HS-27A (cell line): ENCODE measurements at places on chromosomes 16 and 17.

DNA sequence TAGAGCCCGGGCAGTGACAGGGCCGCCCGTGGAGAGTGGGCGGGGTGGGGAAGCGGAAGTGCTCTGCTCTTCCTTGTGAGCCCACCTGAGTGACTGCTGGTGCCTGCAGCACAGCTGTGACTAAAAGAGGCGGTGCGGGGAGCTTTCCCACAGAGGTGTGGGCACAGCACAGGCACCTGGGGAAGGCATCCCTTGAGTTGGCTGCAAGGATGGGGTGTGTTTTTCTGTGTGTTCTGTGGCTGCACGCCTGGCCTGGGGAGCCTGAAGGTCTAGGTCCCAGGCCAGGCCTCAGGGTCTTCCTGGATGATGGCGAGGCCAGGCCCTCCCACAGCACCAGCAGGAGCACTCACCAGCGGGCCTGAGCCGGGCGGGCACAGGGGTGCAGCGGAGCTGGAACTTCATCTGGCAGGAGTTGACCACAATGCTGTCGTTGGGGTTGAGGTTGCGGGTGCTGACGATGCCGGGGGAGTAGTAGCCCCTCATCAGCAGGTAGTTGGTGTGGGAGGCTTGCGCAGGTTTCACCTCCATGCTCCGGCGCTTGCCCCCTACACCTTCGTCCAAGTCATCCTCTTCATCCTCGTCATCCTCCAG is 67.1 kb downstream of the IL21R start:
- no peak for DNase-seq

DNA sequence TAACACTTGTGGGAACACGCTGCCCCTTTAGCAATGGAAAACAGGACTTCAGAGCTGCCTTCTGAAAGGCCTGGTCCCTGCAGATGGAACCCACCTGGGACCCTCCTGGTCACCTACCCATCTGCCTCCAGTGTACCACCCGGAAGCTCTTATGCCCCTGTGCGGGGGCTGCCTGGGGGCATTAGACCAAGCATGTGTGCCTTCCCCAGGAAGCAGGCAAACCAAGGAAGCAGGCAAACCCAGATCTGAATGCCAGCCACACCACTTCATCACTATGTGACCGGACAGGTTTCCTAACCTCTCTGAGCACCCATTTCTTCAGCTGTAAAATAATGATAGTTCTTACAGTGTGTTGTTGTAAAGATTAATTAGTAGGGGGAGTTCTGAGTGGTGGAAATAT is 20.8 kb upstream of the LRRC37A3 start:
- DNase-seq = no peak

GRCh38 chr17:2064520-2064971 is 9.6 kb downstream of the HIC1 start:
- DNase-seq = no peak

- no peak for DNase-seq
Measured at GRCh38 chr17:3543453-3543852, 14.2 kb downstream of the TRPV3 start.

DNA sequence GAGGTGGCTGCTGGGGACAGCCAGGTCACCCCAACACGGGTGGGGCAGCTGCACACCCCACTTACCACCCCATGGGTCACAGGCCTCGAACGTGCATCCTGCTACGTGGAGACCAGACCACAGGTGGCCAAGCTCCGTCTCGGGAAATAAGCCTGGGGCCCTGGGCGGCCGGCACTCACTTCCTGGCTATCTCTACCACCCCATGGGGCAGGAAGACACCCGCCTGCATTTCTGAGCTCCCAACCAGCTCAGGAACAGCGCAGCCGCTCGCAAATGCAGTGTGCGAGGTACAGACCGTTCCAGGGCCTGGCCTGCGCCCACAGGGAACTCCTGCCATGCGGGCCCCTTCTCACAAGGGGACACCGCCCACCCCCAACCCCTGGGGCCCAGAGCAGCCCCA is 4.9 kb upstream of the GNG13 start:
- no peak for DNase-seq

GRCh38 chr16:19696328-19696727 is 21.7 kb downstream of the KNOP1 start:
- DNase-seq = peak; percentile 30

- DNase-seq = no peak
Measured at GRCh38 chr16:20614186-20615141, 38.3 kb upstream of the ACSM2B start.

DNA sequence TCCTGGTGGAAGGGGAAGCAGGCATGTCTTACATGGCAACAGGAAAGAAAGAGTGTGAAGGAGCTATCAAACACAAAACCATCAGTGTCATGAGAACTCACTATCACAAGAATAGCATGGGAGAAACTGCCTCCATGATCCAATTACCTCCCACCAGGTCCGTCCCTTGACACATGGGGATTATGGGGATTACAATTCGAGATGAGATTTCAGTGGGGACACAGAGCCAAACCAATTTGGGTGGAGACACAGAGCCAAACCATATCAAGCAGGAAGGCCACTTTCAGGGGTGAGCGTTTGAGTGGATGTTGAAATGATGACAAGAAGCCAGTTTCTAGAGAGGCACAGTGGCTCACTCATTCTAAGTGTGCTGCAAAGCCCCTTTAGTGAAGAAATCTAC is 143.8 kb downstream of the CPPED1 start:
- no peak for DNase-seq

DNA sequence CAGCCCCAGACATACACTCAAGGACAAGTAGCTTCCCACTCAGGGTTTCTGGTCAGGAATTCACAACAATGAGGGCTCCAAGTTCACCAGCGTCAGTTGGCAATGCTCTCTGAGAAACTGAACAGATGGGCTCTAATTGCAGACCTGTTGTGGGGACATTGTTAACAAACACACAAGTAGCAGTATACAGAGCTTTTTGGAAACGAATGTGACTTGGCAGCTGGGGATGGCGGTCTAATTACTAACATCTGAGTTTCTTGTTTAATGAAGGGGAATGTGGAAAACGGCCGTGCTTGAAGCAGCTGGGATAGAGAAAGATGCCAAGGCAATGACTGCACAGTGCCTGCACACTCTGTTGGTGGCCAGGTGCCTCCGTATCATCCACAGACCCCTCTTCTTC is 316.1 kb upstream of the IRX3 start:
- no peak for DNase-seq

DNA sequence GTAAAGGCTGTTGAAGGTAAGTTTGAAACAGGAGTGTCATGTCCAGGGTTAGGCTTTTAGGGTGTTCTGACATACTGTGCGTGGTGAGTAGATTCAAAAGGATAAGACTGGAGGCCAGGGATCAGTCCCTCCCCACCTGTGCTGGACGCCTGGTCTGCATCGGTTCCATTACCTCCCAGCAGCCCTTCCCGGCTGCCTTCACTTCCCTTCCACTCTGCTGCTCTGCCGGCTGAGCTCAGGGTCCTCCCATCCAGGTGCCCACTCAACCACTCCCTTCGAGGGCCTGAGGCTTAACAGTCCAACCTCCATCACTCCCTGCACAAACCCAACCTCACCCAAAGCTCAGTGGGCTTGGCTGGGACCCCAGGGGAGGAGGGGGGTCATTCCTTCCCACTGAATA is 4.1 kb upstream of the SLC5A10 start:
- no peak for DNase-seq

GRCh38 chr17:17384291-17384615 is 81.1 kb downstream of the NT5M start:
- no peak for DNase-seq

DNA sequence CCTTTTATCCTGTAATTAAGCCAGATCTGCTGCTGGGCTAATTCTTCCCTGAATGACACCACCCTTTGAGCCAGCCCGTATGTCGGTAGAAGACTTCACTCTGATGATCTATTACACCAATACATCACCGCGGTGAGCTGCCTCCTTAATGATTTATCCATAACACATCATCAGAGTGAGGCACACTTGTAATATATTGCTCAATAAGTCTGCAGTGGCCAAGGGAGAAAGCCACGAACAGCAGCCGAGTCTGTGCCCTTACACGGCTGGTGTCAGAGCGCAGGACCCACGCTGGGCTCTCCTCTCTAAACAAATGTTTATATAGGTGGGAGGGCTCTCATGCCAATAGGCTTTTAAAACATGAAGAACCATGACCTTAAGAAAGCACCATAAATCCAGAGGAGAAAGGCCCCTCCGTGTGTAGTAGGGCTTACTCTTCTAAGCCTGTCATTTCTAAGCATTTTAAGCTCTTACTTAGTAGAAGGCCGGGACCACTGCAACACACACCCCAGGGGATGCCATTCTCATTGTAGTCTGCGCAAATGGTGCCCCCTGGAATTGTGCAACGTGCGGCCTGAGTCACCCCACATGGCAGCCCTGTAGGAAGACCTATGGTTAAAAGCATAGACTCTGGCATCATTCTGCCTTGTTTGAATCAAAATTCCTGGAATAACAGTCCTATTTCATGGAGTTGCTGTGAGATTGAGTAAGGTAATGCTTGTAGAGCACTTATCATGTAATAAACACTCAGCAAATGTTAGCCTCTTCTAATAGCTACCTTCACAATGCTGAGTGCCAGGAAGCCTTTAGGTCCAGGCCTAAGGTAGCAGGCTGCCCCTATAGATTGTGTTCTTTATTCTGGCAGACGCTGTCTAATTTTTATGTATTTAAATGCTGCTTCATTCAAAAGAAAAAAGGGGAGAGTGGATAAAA is 26.1 kb downstream of the MRPS23 start:
- DNase-seq = no peak

GRCh38 chr17:17356931-17357270 is 53.7 kb downstream of the NT5M start:
- no peak for DNase-seq

DNA sequence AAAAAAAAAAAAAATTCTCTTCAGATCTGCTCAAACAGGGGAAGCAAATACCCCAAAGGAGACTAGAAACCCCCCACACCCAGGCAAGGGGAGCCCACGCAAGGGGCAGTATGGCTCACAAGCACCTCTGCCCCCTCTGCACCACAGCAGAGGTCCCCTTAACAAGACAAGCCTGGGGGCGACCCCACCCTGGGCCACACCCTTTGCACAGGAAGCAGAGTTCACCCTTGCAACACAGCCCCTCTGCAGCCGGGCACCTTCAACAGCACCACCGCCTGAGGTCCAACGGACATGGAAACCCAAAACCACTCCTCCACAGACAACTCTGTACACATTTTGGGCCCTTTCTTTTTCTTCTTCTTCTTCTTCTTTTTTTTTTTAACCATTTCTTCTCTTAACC is 12.8 kb downstream of the AXIN1 start:
- DNase-seq = no peak

DNA sequence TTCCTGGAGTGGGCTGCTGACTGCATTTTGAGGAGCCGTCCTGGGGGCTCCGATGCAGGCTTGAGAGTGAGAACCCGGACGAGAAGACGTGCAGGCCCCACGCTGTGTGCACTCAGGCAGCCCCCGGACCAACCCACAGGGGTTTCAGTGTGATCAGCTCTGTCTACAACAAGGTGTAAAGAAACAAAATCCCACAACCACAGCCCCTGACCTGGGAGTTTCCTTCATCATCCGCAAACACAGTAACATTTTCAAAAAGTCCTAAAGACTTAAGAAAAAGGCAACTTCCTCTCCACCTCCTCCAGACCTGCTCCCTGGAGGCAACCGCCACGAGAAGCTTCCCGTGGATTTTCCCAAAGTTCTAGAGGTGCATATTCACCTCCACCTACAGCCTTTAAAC is 15.4 kb upstream of the MEAK7 start:
- DNase-seq = no peak

GRCh38 chr16:31485571-31485970 is 2.6 kb downstream of the SLC5A2 start:
- no peak for DNase-seq

DNA sequence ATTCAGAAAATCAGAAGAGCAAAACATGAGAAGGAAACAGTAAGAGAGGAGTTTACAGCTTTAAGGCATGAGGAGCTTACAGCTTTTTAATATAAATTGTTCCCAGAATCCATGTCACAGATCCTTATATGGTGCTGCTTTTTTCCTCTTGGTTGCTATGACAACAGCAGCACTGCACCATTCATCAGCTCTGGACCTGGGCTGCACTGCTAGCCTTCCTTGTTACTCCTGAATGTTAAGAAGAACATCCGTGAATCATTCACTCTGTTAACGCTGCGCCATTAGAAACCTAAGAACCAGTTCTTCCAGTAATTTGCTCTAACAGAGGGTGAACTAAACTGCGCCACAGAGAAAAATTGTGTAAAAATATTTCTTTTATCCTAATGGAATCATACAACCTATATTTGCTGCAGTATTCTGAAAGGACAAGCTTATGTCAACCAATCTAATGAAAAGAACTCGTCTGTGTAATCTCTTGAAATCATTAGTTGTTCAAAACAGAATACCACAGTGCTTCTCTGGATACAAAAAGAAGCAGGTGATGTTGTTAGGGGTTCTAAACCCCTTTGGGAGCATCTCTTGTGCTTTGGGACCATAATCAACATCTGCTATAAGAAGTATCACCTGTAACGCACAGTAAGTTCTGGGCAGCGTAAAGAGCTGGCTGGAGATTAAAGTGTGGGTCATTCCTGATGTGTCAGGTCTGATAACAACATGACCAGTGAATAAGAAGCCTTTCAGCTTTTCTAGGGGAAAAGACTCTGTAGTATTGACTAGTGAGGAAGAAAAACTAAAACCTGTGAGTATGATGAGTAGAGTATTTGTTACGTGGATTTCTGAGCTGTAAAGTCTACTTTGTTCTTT is 151.2 kb downstream of the TANC2 start:
- no peak for DNase-seq

- no peak for DNase-seq
Measured at GRCh38 chr17:65853816-65854215, 292.4 kb upstream of the AXIN2 start.

DNA sequence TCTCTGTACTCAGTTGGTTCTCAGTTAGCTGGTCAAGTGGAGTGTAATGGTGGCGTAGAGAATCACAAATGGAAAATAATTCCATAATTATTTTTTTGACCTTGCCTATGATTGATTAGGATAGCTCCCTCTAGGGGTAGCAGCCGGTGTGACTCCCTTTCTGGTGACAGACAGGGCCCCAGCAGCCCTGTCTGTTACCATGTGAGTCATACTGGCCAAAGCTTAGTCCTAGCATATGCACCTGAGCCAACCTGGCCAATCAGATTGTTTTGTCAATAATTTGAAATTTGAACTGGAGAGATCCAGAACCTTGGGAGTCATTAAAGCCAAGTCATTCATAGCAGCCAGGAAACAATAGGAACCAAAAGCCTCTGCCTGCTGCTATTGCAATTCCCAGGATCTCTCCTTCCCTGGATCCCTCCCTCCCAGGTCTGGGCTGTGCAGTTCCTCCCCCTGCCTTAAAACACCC is 5.6 kb downstream of the PNPO start:
- peak; percentile 82 for DNase-seq

- DNase-seq = no peak
Measured at GRCh38 chr17:64328036-64328858, 62.4 kb downstream of the PECAM1 start.

- DNase-seq = no peak
Measured at GRCh38 chr17:82269138-82269881, 4.2 kb downstream of the CSNK1D start.

DNA sequence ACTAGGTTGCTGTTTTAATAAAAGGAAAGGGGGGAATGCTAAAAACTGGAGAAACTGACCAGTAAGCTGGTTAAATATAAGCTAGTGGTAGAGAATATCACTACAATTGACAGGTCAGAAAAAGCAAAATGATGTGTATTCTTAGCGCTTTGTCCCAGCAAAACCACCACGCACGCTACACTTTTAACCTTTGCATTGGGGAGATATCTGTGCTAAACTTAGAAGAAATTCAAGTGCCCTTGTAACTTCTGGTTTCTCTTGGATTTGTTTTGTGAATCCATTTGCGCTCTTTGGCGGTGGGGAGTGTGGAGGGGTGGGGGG is 1.4 kb downstream of the GAN start:
- DNase-seq = no peak

- DNase-seq = no peak
Measured at GRCh38 chr16:30744183-30744582, 4.0 kb upstream of the PHKG2 start.

GRCh38 chr16:58152246-58152868 is 23.2 kb upstream of the CFAP20 start:
- DNase-seq = peak; percentile 45
